Activated CD4-positive, alpha-beta memory T cell treated with anti-CD3 and anti-CD28 coated beads, Interleukin-2, amount 10 ng/mL, durations not matched to agents 7 days and 5 days (primary cell): ENCODE measurements at places on chromosomes 12 and 14. TPM values are rescaled to one million over a fixed set of nuclear protein-coding genes. Genes with fewer than 3 reads are reported as not detected.

DNA sequence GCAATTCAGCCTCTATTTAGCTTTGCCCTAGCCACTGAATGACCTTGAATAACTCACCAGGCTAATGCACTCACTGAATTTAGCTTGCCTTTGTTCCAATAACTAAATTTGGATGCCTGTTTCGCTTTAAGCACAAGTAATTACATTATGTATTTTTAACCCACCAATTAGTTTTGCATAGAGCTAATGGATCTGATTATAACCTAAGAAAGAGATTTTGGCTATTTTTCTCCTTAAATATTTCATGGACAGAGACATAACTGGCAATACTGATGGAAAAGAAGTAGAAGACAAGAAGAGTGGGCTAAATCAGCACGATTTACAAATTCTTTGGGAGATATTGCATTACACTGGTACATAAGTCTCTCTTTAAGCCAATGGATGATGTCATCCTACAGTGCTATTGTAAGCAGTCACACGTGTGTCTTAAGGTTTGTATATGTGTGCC is 85.7 kb downstream of the AKAP6 start:
- H3K4me3 ChIP-seq = no peak overlapping the region
- H3K36me3 ChIP-seq = no peaks in the 10 kb centered on the region
- DNase-seq = no peak

DNA sequence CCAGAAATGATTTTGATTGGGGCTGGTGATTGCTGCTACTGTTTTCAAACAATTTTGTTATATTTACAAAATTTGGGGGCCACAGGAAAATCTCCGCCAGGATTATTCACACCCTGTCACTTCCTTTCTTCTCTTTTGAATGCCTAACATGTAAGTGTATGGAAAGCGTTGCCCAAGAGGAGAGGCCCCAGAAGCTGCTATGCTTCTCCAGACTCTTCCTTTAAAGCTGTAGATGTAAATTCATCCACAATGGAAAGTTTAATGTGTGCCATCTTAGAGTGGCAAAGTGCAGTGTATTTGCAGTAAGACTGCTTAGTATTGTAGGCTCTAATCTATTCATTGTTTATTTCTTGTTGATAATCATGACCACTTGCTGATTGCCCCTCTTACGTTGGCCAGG is 136.7 kb upstream of the LRIG3 start:
- no peaks in the 10 kb centered on the region for H3K27me3 ChIP-seq
- H3K27ac ChIP-seq = no peak overlapping the region
- H3K4me3 ChIP-seq = no peak overlapping the region
- H3K4me1 ChIP-seq = no peaks in the 10 kb centered on the region

DNA sequence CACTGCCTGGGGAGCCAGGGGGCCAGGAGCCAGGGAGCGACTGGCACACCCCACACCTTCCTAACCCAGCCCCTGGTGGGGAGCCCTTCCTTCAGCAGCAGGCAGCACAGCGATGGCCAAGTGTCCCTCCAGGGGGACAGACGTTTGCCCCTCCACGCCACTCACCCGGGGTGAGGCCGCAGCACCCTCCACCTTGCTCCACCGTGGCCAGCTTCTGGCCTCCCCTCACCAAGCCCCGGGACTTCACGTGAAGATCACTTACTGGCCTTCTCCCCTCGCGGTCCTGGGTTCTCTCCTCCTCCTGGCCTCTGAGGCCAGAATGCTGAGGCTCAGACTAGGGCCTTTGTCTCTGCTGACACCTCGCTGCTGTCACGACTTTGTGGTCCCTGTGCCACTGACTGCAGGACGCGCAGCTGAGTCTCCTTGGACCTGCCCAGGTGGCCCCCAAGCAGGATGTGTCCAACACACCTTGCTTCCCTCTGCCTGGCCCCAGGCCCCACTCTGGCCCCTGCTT is 3.5 kb upstream of the ASPG start:
- H3K27me3 ChIP-seq = peaks cover 6% of the 10 kb centered on the region
- peaks cover 16% of the 10 kb centered on the region for H3K4me1 ChIP-seq
- no peak overlapping the region for H3K4me3 ChIP-seq
- no peak overlapping the region for H3K27ac ChIP-seq

DNA sequence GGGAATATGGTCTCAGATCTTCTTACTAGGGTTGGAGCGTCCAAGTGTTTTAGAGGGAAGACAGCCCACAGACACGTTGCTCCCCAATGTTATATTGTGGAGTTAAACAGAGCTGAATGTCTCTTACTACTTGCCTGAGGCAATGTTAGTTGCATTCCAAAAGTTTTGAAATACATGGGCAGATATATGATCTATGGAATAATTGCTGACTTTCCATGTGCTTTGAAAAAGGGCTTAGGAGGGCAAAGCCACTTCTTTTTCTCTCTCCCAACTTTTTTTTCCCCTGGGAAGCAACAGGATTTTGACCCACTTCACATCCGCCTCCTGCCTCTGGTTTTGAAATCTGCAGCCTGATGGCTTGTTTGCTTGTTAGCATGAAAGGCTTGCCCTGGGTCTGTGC is 33.7 kb upstream of the PAX9 start:
- H3K27me3 ChIP-seq = no peaks in the 10 kb centered on the region
- no peak overlapping the region for H3K27ac ChIP-seq
- DNase-seq = no peak
- H3K36me3 ChIP-seq = no peaks in the 10 kb centered on the region

DNA sequence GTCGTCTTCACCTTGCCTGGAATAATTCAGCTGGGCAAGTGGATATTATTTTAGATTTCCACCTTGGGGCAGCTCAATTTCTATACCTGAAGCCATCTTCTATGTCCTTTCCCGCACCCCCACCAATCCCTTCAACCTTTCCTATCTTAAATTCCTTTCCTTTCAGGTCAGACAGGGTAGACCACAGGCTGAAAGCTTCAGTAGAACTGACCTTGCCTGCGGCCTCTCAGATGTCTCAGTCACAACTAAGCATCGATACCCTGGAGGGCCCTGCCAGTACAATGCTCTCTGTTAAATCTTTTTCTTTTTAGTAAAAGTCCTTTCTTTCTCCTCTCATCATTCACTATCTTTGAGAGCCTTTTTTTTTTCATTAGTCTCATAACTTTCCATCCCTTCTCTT is 38.9 kb downstream of the SLC2A14 start:
- no peak overlapping the region for H3K4me3 ChIP-seq
- no peaks in the 10 kb centered on the region for H3K4me1 ChIP-seq
- H3K27ac ChIP-seq = no peak overlapping the region
- DNase-seq = no peak

DNA sequence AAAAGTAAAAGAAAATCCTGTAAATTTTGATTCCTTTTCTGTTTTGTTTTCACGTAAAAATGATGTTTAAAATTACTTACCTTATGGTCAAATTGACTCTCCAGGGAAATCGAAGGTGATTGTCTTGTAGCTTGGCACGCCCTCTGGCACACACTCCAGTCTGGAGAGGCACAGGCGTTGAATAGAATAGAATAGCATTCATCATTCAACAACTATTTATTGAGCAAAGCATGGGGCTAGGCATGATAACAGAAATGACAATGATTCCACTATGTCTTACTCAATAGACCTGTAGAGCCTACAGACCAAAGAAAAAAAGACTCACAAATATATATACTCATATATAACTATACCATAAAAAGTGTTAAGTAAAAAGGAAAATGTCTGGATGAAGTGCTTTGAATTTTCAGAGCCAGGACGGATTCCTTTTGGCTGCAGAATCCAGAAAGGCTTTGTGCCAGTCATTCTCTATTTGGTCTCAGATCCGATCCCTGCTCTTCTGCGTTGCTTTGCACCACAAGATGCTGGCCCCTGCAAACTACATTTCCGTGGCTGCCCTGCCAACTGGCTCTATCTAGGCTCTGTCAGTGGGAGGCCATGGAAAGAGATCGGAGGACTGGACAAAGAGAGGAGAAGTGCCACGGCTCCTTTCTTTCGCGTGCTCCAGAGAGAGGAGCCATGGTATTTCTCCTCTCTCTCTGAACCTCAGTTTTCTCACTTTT is 231.8 kb downstream of the CRADD start:
- no peak overlapping the region for H3K4me3 ChIP-seq
- DNase-seq = no peak
- peaks cover 4% of the 10 kb centered on the region for H3K4me1 ChIP-seq
- no peaks in the 10 kb centered on the region for H3K27me3 ChIP-seq

- H3K27me3 ChIP-seq = peaks cover 60% of the 10 kb centered on the region
- peaks cover 5% of the 10 kb centered on the region for H3K36me3 ChIP-seq
- DNase-seq = no peak
- H3K4me1 ChIP-seq = peaks cover 15% of the 10 kb centered on the region
Observed at GRCh38 chr12:52260361-52261207, 13.9 kb upstream of the KRT86 start.

- H3K27me3 ChIP-seq = peaks cover 42% of the 10 kb centered on the region
- H3K4me1 ChIP-seq = peaks cover 2% of the 10 kb centered on the region
Observed at GRCh38 chr14:24403294-24403998, 4.6 kb downstream of the NYNRIN start.

DNA sequence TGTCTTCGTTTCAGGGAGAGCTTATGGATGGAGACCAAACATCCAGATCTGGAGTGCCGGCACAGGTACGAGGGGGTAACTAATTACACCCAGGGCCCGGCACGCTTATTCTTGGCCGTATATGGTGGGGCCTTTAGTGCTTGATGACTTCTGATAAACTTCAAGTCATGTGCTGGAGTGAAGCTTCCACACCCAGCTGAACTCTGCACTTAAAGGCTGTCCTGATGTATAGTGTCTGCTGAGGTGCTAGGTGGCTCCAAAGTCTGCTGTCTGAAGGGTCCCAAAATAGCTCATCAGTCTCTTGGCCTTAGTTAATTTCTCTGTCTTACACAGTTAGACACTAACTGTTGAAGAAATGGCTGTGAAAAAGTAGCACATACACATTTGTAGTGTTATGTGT is 17.9 kb downstream of the RNF34 start:
- DNase-seq = no peak
- no peak overlapping the region for H3K27ac ChIP-seq
- H3K4me3 ChIP-seq = no peak overlapping the region
- H3K4me1 ChIP-seq = peaks cover 11% of the 10 kb centered on the region
- H3K27me3 ChIP-seq = no peaks in the 10 kb centered on the region

LRP1-AS gene
- not detected for total RNA-seq

KRT77 gene
- total RNA-seq = not detected

DENND5B gene
- 0.81 TPM for total RNA-seq

GZMH gene
- total RNA-seq = 10.7 TPM

PLA2G1B gene
- not detected for total RNA-seq

KLHDC1 gene
- total RNA-seq = 2.6 TPM

PYM1 gene
- 54.2 TPM for total RNA-seq
